ENCODE measurements at places on chromosomes 1 and 21.
A peak's percentile ranks its signal among the peaks of the same experiment; 100 is the strongest.

DNA sequence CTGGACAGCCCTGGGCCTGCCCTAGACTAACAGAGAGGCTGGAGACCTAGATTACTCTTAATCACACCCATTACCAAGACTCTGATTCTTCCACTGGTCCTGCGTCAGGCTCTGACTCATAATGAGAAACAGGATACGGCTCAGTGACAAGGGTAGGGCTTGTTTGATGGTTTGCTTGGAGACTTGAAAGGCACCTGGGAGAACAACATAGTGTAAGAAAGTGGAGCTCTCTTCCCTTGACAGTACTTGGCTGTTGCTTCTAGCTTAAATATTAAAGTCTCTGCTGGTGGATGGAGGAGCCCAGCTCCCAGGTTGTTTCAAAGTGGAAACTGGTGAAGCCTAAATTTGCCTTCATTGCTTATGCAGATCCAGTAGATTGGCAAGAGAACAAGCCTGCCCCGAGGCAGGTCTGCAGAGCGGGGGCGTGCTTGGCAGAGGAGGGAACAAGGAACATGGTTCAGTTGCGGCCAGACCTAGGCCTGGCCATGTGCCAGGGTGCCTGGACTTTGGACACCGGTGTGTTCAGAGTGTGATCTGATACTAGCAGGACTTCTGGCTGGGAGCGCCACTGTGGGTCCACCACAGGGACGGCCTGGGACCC, 480.6 kb downstream of the CAMTA1 start:
- no peak for DNase-seq

DNA sequence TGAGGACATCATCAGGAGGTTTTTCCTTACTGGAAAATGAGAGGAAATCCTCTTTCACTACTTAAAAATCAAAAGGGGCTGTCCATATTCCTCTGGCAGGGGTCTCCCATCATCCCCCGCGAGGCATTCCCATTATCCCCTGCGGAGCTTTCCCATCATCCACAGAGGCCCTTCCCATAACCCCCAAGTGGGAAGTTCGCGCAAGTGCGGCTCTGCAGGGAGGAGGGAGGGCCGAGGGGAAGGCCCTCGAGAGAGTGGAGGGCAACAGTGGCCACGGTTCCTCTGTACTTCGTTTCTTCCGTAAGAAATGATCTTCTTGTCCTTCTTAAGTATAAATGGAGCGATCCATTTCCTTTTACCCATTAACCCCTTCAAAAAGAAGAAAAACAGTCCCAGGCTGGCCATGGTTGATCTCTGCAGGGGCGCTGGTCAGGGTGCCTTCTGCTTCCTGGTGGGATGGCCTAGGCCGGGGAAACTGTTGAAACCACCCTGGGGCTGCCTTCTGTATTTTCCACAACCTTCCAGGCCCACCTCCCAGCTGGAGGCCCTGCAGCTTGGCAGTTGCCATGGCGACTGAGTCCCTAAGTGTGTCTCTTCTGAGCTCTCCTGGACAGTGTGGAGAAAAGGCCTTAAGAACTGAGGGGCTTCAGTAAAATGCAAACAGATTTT, 3.6 kb upstream of the RSPH1 start:
- DNase-seq: no peak

- DNase-seq: no peak
Observed at GRCh38 chr1:174301295-174302077, 142.2 kb downstream of the RABGAP1L start.

- DNase-seq: no peak
Observed at GRCh38 chr1:170770254-170770653, 106.3 kb downstream of the PRRX1 start.

DNA sequence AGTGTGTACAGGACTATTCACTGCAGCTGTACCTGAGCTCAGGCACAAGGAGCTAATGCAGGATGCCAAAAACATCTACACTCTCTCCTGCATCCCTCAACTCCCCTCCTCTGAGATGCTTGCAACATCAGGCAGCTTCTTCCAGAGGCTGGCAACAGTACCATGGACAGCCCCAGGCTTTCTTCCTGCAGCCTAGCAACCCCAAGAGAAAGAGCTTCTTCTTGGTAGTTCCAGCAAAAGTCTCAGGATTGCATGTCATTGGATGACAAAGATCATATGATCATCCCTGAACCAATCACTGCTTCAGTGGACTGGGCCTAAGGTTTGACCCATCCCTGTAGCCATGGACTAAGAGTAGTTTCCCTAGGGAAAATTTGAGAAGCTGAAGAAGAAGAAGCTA, 46.7 kb downstream of the CAMK2N1 start:
- DNase-seq: no peak

- peak; percentile 16 for DNase-seq
Observed at GRCh38 chr1:27430903-27431600, 38.6 kb downstream of the GPR3 start.

DNA sequence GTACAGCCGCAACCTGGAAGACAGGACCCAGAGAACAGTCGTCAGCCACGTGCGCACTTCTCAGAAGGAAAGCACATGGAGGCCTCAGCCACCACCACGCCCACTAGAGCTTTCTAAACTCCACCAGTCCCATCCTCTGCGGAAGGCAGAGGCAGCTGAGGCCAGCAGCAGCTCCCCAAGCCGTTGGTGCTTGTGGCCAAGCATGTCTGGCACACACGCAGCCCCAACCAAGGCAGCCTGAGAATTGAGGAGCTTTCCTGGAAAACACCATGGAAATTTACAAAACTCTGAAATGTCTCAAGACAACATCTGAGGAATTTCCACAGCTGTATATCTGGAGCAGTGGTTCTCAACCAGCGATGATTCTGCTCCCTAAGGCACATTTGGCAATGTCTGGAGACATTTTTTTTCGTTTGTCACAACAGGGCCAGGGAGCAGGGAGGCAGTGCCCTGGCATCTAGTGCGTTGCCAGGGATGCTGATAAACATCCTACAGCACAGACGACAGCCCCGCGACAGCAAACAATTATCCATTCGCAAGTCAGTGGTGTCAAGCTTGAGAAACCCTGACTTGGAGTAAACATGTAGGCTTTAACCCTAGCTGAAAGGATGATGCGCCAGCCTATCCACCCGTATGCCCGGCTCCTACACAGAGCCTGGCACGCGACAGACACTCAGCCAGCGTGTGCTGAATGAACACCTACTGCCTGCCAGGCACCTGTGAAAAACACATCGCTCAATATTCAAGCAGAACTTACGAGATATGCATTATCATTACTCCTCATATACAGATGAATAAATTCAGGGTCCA, 24.7 kb downstream of the NPHP4 start:
- DNase-seq: no peak

DNA sequence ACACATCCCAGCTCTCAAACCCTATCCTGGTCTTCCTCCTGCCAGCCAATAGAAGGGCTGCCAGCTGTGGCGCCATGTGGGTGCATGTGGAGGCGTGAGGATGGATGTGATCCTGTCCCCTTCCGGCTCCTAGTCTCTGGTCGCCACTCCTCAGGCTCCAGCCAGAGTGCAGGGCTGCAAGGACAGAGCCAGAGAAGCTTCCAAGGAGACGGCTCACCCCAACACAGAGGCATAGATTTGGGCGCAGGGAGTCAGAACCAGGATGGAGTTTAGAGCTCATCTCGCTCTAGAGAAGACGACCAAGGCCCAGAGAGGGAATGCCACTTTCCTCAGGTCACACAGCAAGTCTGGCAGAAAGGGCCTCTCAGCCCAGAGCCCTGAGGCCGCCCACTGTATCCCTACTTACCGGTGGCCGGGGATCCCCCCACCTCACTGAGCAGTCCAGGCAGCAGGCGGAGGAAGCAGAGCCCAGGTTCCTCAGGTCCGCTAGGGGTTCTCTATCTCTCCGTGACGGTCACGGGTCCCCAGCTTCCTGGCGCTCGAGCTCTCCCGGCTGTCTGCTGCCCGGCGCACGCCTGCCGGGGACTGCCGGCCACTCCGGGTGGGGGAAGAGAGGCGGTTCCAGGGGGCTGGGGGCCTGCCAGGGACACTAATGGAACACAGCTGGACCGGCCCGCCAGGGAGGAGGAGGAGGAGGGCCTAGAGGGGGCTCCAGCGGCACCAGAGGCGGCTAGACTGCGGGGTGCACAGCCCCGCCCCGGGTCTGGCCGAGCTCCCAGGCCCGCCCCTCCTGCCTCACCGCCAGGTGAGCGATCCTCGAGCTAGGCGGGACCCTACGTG, at the start of gene COL16A1:
COL16A1 (minus strand) TSS at position 587 of the 840 bp plus-strand sequence. CDS start 1,824 bp downstream, outside the sequence.
- peak; percentile 37 for DNase-seq

- no peak for DNase-seq
Observed at GRCh38 chr1:151367658-151368392, 4.7 kb downstream of the SELENBP1 start.

- DNase-seq: no peak
Observed at GRCh38 chr1:224271106-224271505, 58.9 kb downstream of the NVL start.

DNA sequence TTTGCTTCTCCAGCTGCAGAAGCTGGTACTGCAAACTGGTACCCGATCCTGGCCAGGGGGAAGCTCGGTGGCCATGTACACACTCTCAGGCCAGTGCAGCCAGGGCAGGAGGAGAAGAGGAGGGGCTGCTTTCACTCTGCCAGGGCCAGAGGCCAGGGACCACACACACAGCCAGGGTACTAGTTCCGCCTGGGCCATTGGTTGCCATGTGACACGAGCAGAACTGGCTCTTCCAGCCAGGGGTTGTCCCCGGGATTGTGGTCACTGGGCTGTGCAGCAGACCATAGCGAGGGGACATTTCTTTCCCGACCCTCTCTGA, 3.7 kb upstream of the SHISAL2A start:
- peak; percentile 39 for DNase-seq

GRCh38 chr1:247701338-247701737, 15.1 kb downstream of the OR6F1 start:
- DNase-seq: no peak

DNA sequence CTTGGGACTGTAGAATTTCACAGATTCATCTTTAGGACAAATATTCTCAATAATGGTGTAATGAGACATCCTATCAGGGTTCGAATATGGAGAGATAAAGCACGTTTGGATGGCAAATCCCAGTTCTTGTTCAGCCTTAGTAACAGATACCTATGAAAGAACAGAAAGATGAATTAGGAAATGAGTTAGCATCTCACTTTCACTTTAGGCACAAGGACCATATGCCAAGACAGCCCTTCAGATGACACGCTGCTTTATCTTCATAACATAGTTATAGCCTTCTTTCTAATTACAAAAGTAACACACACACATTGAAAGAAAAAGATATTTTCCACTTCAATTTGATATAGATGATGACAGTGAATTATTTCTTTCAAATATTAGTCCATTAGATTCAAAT, 173.6 kb downstream of the TGFBR3 start:
- DNase-seq: no peak

DNA sequence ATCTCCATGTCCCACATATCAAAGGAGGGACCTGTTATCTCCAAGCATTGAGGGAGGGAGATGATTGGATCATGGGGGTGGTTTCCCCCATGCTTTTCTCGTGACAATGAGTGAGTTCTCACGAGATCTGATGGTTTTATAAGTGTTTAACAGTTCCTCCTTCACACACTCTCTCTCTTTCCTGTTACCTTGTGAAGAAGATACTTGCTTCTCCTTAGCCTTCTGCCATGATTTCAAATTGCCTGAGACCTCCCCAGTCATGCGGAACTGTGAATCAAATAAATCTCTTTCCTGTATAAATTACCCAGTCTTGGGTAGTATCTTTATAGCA, 91.6 kb downstream of the DDAH1 start:
- no peak for DNase-seq

DNA sequence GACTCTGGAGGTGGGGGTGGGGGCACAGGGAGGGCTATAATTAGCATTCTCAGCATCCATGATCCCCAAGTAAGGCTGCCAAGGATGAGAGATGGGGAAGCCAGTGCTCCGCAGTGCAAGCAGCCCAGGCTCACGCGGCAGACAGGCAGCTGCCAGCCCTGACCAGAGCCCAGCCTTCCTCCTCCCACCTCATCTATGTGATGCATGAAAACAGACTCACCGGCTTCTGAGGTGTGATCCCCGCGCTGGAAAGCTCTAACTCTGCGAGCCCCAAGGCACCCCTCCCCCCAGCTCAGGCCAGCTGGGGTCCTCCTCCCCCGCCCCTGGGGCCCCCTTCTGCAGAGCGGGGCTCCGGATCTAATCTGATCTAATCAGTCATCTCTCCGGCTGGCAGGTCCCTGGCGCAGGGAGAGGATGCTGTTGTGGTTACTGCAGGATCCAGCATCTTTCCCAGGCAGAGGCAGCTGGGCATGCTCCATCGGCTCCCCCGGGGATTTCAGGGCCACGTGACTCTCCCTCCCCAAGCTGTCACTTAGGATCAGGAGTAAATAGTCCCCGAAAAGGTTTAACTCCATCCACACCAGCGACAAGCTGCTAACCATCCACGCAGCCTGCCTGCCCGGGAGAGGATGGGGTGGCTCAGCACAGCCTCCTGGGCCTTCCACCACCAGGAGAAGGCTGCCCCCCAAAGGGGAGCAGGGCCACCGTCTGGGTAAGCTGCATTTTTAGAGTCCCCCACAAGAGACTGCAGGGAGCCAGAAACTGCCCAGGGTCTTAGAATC, at the start of gene PLEKHA6:
PLEKHA6 (minus strand) TSS at position 456 of the 782 bp plus-strand sequence. CDS start 86,202 bp downstream, outside the sequence.
- DNase-seq: peak; percentile 77

- no peak for DNase-seq
Observed at GRCh38 chr21:36545776-36546511, 66.0 kb upstream of the CLDN14 start.

DNA sequence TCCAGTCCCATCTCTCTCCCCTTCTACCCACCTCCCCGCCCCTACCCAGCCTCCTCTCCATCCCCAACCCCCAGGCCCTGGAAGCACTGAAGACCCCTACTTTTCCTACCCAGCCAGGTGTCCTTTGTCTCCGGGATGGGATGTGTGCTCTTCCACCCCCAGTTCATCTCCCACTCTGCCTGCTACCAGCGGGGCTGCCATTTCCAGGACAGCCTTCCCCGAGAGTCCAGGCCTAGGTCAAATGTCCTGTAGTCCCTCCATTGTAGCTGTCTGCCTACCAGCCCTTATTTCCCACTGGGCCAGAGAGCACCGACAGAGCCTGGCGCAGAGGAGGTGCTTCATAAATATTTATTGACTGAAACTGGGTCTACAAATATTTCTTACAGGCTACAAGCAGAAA, 72.0 kb upstream of the TLR5 start:
- no peak for DNase-seq

DNA sequence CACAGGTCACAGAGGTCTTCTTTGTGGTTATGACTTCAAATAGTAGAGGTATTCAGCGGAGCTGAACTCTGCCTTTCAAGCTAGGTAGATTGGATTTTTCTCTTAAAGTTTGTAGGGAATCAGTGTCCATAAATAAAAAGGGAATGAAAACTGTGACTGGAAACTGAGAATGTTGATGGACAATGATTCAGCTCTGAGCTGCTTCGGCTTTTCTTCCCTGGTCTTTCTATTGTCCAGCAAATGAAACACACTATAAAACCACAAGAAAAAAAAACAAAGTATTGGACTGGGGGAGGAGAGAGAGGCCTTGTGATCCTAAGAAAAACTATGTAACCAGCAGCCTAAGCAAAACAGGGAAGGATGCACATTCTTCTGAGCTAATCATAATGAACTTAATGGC, 11.1 kb downstream of the TNNI3K start:
- no peak for DNase-seq

DNA sequence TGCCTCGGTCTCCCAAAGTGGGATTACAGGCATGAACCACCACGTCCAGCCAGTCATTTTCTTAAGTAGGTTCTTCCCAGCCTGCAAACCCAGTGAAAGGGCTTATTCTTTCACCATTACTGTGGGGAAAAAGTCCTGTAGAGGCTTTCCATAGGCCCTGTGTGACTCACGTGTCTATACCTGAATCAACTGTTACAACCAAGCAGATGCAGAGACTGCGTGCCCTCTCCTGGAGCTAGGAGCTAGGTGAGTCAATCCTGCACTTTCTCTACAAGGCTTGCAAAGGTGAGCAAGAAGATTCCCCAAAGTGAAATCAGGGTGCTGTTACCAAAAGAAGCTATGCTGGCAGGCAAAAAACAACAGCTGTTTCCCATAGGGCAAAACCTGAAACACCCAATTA, 13.8 kb upstream of the MPZL1 start:
- DNase-seq: no peak

Measured in anterior cingulate cortex (tissue), 58 donors.